NCI-H82 (cell line): ENCODE measurements at places on chromosomes 5 and 9.

GRCh38 chr5:131795879-131796792 lies 681 bp downstream of the FNIP1 start:
- peak; percentile 60 for DNase-seq

GRCh38 chr5:160837749-160838593 lies 14.0 kb downstream of the ATP10B start:
- no peak for DNase-seq

DNA sequence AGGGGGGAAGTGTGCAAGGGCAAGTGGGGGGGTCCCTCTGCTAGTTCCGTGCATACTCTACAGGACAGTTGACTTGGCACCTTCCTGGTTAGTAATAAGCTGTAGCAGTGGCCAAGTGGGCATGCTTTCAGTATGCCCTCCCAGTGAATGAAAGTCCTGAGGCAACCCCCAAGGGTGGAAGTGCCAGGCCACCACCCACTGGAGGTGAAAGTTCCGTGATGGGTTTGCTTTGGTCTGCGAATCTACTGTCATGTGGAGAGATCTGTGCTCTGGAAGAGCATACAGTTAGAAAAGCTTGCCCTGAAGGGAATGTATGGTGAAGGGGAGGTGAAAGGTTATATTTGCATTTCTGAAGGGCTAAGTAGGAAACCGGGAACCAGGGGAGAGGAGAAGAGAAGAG lies 10.3 kb downstream of the FXN start:
- no peak for DNase-seq

- DNase-seq, result no peak
Measured at GRCh38 chr9:133405508-133406438, 12.0 kb downstream of the REXO4 start.

DNA sequence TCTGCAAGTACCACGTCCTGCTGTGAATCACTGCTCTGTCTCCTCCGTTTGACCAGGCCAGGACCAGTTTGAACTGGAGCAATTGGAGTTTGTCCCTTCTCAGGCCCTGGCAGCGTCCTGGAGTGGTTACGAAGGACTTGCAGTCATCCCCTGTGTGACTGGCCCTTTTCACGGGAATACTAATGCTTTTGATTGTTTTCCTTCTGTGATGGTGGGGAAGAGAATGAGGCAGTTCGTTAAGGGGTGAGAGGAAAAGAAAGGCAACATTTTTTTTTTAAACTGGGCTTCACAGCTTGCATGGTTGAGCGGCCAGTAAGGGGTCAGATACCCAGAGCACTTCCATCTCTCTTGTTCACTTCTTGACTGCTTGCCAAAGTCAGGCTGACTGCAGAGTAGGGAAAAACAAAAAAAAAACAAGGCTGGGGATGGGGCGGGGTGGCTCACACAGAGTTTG lies 153.5 kb upstream of the STK32A start:
- DNase-seq, result no peak

- DNase-seq, result no peak
Measured at GRCh38 chr9:35158501-35159280, 3.1 kb upstream of the UNC13B start.

DNA sequence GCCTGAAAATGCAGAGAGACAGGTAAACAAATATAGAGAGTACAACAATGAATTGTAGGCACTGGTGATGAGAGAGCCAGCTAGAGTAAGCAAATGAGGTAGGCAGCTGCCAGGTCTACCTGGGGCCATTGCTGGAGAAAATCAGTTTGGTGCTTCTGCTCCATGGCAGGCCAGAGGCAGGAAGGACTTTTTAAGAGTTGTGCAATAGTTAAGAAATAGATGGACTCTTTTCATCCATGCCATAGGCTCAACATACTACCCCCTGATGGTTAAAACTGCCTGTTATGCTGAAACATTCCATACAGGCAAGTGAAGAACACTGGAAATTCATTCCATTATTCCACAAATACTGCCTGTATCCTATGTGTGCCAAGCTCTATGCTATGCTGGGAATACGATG lies 86.5 kb upstream of the CCDC112 start:
- DNase-seq, result no peak

- DNase-seq, result peak; percentile 55
Measured at GRCh38 chr9:25716220-25716872, 38.1 kb upstream of the TUSC1 start.

- no peak for DNase-seq
Measured at GRCh38 chr5:121872856-121873255, 21.2 kb downstream of the FTMT start.

GRCh38 chr5:142684508-142685041 lies 1.3 kb downstream of the FGF1 start:
- no peak for DNase-seq

DNA sequence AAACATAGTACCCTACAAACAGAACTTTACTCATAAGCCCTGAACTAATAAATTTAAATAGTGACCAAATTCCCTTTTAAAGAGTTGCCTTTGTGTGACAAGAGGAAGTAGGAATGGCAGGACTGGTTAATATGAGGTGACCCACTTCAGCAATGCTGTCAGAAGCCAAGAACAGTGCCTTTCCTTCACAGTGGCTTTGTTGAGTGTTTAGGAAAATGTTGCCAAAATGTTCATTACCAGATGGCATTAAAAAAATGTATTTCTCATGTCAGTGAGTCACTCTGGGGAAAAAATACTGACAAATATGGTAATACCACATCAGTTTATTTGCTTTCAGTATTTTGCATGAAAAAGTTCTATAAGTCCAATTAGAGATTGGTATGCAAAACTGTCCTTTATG lies 103.3 kb downstream of the DIRAS2 start:
- DNase-seq, result no peak

GRCh38 chr5:124986170-124986569 lies 239.7 kb upstream of the ZNF608 start:
- no peak for DNase-seq

- DNase-seq, result no peak
Measured at GRCh38 chr5:74082512-74083055, 456.6 kb downstream of the ARHGEF28 start.

- no peak for DNase-seq
Measured at GRCh38 chr5:127876384-127876783, 173.2 kb downstream of the CCDC192 start.

- peak; percentile 29 for DNase-seq
Measured at GRCh38 chr5:80654054-80654390, 430 bp upstream of the MSH3 start.

- DNase-seq, result no peak
Measured at GRCh38 chr9:120532475-120532874, 47.5 kb downstream of the CDK5RAP2 start.

- no peak for DNase-seq
Measured at GRCh38 chr9:135126451-135127187, 39.2 kb downstream of the OLFM1 start.

DNA sequence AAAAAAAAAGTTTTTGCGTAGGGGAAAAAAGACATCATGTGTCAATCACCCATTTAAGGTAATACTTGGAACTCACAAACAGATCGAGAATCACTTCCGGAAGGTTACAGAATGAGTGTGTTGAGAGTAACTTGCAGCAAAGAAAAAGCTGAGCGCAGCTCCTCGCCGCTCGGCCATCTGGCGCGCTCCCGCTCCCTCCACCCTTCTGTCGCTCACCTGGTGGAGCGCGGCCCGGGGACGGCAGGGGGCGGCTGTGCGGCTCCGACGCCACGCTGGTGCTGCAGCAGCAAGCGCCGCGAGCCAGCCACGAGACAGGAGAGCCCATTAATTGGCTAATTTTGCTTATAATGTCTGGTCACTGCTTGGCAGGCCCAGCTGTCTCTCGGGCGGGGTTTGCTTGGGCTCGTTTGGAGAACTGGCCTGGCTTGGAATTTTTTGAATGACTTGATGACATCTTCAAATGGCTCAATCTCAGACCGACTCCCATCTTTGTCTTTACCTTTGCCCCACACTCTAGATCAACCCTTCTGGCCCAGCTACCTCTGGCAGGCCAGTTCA lies 601.8 kb downstream of the CCDC171 start:
- peak; percentile 83 for DNase-seq

GRCh38 chr9:126783949-126784348 lies 20.9 kb upstream of the ZBTB43 start:
- DNase-seq, result no peak
